ENCODE measurements at places on chromosomes 7 and 10.

DNA sequence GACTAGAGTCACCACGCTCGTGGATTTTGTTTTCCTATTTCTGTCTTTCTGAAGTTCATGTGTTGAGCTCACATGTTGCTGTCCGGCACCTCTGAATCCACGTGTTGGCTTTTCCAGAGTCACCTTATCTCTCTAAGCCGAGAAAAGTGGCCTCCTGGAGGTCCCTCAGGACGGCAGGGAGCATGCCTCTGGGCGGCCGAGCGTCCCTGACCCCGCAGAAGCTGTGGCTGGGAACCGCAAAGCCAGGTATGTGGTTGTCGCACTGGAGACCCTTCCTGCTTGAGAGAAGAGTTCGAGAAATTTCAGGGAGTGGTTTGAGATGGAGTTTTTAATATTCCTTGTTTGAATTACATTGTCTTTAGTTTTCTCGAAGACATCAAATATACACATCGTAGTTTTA lies 12.6 kb downstream of the IQCE start:
- no peak for DNase-seq

- no peak for DNase-seq
Observed at GRCh38 chr7:2518737-2519118, 846 bp upstream of the LFNG start.

GRCh38 chr10:84018826-84019225 lies 120.5 kb upstream of the GHITM start:
- no peak for DNase-seq

DNA sequence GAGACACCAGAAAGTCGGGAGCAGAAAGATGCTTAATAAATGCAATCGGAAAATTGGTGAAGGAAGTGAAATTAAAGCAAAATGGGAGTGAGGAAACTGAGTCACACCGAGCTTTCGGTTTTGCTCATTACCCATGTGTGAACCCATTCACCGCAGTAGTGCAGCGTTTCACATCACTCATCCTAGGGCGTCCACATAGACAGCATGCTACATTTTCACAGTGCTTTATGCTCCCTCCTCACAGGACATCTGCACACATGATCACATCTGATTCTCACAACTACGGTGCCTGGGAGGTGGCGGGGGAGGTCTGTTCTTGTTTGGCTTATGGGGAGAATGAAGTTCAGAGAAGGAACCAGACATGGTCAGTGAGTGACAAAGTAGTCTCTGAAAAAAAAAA lies 36.6 kb upstream of the ATP6V0A4 start:
- DNase-seq = no peak

DNA sequence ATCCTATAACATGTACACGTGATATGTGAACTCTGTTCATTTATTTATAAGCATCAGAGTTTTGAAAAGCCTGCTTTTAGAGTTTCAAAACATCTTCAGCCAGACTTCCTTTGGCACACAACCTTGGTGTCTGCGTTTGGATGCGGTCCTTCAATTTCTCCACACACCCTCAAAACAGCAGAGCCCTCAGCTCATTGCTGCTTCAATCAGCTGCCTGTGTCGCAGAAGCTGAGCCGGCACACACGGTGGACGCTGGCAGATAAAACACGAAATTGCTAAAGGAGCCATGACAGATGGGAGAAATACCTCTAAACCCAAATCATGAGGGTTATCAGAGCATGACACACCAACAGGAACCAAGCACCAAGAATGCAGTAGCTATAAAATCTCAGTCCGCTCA lies 396.4 kb upstream of the AKR1E2 start:
- no peak for DNase-seq

DNA sequence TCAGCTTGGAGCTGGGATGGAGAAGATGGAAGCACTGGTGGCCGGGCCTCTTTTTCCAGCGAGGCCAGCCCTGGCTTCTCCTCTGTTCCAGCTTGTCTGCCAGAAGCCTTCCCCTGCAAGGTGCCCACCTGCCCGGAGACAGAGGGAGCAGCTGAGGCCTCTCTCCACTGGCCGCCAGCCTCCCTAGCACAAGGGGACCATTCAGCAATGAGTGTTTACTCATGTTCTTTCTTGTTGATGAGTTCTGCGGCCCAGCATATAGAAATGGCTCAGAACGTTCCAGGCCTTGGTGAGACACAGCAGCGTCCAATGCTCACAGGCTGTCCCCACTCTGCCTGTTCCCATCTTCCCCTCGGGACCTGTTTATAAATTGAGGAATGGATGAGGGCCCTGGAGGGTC lies 47.3 kb downstream of the CHST3 start:
- DNase-seq = no peak

DNA sequence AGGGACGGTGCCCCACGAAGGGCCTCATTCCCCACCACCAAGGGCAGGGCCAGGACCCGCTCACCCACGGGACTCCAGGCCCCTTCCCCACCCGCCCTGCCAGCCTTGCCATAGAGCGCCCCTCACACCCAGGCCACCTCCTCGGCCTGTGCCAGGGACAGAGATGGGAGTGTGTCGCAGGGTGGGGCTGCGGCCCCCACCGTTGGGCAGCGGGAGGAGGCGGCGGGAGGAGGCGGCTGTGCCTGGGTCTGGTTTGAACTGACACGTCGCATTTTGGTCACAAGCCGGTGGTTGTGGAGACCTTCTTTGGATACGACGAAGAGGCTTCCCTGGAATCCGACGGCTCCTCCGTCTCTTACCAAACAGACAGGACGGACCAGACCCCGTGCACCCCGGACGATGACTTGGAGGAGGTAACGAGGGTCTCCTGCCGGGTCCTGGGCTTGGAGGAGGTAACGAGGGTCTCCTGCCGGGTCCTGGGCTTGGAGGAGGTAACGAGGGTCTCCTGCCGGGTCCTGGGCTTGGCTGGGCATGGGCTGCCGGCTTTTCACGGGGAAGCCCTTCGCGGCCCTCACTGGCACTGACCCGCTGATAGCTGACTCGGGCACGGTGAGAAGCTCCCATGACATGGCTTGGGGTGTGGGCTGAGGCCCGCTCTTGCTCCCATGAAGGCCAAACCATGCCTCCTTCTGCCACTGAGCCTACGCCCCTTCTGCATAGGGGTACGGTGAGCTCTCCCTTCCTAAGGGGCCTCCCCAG lies 46.4 kb upstream of the DPYSL4 start:
- no peak for DNase-seq

GRCh38 chr10:76453332-76453731 lies 1021.9 kb downstream of the LRMDA start:
- no peak for DNase-seq

GRCh38 chr10:28709001-28709710 lies 31.8 kb downstream of the BAMBI start:
- DNase-seq = no peak

- DNase-seq = no peak
Observed at GRCh38 chr10:86316990-86317389, 49.6 kb downstream of the GRID1 start.

GRCh38 chr10:30103595-30104320 lies 44.4 kb upstream of the JCAD start:
- no peak for DNase-seq

- DNase-seq = no peak
Observed at GRCh38 chr7:158970132-158970531, 113.8 kb downstream of the DYNC2I1 start.

DNA sequence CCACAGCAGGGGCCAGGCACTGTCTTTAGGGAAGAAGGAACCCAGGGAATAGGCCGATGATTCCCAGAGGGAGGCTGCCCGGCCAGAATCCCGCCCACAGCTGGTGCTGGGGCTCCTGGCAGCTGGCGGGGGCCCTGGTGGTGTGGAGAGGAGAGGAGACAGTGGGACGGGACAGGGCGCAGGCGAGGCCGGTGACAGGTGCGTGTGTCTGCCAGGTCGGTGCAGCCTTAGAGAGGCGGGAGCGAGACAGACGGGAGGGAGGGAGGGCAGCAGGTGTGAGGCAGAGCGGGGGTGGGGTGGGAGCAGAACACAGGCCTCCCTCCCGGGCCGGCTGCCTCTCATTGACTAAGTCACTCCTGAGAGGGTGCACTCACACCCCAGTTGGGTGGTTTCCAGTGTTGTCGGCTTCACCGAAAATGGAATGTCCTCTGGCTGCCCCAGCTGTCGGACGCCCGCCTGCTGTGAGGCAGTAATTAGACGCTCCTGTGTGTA lies 55.2 kb downstream of the ELFN1 start:
- DNase-seq = no peak

DNA sequence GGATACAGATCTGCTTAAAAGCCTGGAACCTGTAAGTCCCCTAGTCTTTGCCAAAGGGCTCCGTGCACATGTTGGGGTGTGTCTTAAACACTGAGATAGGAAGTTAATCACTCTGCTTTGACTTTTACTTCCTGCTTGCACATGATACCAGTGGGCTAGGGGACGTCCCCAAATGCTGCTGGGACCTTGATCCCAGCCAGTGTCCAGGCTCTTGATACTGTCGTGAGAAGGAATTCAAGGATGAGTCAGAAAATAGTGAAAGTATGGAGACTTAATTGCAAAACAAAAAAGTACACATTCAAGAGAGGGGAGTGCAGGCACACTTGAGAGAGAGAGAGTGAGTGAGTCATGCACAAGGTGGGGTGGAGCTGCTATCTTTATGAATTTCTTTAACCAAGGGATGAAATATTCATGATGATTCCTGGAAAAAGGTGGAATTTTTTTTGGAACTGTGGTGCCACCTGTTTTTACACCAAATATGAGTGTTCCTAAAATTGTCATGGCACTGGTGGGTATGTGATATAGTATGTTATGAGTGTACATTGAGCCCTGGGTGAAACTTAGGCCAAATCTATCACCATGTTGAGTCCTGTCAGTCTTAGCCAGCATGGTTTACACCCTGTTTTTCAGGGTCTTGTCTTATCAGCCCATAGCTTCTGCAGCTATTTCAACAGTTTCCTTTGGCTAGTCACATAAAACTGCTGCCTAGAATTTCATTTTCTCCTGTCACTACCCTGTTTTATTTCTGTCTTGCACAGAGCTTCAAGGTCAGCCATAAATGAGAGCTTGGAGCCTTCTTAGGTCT lies 88.3 kb upstream of the CYP26C1 start:
- DNase-seq = no peak

GRCh38 chr7:107962817-107963216 lies 40.1 kb downstream of the LAMB1 start:
- DNase-seq = no peak

DNA sequence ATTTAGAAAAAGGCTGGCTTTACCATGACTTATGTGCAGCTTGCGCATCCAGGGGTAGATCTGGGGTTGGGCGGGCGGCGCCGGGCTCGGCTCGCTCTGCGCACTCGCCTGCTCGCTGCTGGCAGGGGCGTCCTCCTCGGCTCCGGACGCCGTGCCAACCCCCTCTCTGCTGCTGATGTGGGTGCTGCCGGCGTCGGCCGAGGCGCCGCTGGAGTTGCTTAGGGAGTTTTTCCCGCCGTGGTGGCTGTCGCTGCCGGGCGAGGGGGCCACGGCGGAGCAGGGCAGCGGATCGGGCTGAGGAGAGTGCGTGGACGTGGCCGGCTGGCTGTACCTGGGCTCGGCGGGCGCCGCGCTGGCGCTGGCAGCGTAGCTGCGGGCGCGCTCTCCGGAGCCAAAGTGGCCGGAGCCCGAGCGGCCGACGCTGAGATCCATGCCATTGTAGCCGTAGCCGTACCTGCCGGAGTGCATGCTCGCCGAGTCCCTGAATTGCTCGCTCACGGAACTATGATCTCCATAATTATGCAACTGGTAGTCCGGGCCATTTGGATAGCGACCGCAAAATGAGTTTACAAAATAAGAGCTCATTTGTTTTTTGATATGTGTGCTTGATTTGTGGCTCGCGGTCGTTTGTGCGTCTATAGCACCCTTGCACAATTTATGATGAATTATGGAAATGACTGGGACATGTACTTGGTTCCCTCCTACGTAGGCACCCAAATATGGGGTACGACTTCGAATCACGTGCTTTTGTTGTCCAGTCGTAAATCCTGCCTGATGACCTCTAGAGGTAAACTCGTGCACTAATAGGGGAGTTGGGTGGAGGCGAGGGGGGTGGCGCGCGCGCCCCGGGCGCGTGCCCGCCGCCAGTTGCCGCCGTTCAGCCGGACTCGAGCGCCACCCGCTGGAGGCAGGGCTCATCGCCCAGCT lies at the start of gene HOXA5:
Gene HOXA5, minus strand, starts transcription at position 659 of the 927 bp plus-strand sequence. Its CDS starts 74 bp downstream, at position 585.
- no peak for DNase-seq

GRCh38 chr7:38317515-38317914 lies 44.1 kb upstream of the TARP start:
- no peak for DNase-seq

DNA sequence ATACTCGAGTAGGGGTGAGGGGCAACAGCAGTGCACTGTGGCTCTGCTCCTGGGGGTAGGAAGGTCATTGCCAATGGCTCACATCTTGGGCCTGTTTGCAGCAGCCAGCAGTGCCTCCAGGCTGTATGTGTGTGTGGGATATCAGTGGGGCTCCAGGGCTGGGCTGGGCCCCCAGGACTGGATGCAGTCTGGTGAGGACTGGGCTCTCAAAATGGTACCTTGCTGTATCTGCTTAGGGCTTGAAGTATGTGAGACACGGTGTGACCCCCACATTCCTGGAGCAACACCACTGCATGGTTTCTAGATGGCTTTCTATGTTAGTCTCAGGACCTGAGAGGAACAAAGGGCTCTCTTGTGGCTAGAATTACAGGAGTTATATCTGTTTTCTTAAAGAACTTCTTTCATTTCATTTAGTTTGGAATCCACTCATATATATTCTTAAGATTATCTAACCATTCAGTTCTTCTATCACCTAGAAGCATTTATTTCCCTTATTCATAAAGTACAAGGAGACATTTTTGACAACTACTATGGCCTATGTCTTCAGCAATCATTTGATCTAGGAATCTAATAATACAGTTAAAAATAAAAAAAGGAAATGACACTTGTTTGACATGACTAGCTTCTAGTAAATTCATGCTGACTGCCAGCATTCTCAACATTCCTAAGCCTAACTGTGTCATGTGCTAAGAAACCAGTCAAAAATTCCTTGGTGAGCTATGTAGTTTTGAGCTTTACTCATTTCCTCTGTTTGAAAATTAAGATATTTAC lies 443.2 kb upstream of the SEMA3A start:
- DNase-seq = no peak

GRCh38 chr7:122544463-122544862 lies 154.5 kb downstream of the RNF133 start:
- DNase-seq = no peak

GRCh38 chr10:62582101-62582705 lies 208.0 kb downstream of the ZNF365 start:
- DNase-seq = no peak

DNA sequence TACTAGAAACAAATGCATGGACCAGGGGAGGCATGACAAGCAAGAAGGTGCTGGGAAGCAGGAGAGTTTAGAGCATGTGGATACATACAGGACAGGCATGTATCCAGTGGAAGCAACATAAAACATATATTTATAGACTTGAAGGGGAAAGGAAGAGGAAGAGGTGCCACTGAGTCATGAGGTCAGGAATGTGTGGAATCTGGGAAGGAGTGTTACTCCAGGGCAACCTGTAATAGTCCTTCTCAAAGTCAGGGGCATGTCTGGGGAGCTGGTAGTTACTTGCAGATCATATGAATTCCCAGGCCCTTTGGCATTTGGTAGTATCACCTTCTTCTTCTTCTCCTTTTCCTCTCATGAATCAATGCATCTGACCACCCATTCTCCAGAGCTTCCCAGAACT lies 246.6 kb downstream of the XPNPEP1 start:
- DNase-seq = no peak

DNA sequence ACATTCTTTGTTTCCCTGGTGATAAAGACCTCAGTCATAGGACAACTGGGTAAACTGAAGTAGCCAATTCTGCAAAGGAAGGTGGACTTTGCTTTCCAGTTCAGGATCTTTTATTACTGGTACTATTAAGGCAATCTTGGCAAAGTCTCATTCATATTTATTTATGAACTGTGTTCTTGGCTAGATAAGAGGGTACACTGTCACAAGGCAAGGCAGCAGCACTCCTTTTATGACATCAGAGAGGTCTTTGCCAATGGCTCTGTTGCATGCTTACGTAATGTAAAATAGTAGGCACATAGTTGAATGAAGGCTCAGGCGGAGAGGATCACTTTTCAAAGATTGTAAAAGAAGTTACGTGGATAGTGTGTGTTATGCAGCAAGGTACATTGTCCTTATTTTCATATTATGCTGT lies 63.7 kb upstream of the PDK4 start:
- DNase-seq = no peak

Data from stimulated activated CD8-positive, alpha-beta memory T cell treated with anti-CD3 and anti-CD28 coated beads, Interleukin-2, amount 100 ng/mL, for 1 hour (primary cell).